ENCODE measurements at places on chromosomes 13 and 19.
A peak's percentile ranks its signal among the peaks of the same experiment; 100 is the strongest.

DNA sequence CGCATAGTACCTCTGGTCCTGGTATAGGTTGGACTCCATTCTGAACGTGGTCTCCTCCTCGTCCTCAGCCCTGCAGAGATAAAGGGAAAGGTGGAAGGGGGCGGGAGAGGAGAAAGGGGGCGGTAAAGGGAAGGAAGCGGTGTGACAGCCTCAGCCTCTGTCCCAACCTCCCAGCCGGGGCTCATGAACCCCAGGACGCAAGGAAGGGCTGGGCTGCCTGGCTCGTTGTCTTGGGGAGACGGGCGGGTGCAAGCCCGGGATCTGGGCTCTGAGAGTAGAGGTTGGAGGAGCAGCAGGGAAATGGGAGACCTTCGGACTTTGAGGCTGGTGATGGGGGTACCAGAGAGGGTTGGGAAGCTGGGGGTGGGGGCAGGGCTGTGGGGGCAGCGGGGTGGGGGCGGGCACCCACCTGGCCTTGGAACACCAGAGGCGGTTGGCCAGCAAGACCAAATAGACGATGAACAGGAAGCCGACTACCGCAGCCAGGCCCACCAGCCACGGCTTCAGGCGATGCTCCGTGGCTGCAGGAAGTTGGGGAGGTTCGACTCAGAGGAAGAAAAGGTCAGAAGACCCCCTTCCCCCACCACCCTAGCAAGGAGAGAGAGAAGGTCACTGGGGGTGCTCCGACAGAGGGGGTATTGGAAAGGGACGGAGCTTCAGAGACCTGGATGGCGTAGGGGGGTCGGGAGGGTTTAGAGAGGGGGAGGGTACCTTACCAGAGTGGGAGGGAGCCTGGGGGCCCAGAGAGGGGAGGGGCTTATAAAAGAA lies 1.7 kb downstream of the SMIM24 start:
- no peak for DNase-seq

GRCh38 chr19:3684054-3684816 lies 16.0 kb downstream of the PIP5K1C start:
- DNase-seq = no peak

GRCh38 chr19:14672188-14672872 lies 2.3 kb downstream of the ADGRE3 start:
- no peak for DNase-seq

- DNase-seq = no peak
Observed at GRCh38 chr19:48493718-48494401, 17.8 kb downstream of the LMTK3 start.

DNA sequence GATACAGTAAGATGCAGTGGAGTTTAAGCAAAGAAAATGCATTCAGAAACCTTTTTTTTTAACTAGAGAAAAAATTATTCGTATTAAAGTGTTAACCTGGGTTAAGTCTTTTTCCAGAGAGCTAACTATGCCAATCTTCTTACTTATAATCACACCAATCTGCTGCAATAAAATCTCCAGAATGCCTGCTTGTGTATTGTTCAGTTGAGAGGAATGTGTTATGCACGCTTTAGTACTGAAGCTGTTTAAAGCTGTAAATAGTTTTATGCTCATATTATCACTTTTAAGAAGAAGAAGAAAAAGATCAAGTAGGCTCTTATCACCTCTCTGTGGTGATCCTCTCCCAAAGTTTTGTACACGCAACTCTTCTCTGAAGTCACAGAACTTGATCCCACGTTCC lies 528.7 kb downstream of the RFC3 start:
- DNase-seq = peak; percentile 48

DNA sequence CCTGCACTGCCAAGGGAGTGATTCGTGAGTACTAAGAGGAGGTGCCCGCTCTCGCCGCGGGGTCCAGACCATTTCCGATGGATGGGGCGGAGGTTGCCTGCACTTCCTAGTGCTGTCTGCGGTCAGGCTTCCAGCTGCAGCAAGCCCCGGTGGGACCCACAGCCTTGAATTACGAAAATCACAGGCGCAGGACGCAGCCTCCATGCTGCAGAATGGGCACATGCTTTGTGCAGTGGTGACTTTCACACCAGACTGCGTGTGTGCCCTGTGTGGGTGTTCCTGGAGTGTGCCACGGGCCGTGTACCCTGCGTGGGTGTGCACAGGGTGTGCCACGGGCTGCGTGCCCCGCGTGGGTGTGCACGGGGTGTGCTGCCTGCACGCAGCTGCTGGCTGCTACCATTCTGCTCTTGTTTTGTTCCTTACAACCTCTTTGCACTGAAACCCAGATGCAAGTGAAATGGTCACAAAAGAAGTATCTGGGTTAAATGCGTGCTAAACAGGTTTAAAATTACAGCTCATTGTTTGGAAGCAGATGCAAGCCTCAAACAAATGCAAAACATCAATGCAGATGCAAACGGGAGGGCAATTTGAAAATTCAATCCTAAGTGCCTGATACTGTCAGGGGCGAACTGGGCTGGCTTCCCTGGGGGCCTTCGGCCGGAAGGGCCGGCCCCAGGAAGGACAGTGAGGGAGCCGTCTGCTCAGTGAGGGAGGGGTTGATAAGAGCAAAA lies 221.2 kb upstream of the SOX1 start:
- no peak for DNase-seq

GRCh38 chr19:1161716-1162115 lies 12.4 kb downstream of the SBNO2 start:
- no peak for DNase-seq

DNA sequence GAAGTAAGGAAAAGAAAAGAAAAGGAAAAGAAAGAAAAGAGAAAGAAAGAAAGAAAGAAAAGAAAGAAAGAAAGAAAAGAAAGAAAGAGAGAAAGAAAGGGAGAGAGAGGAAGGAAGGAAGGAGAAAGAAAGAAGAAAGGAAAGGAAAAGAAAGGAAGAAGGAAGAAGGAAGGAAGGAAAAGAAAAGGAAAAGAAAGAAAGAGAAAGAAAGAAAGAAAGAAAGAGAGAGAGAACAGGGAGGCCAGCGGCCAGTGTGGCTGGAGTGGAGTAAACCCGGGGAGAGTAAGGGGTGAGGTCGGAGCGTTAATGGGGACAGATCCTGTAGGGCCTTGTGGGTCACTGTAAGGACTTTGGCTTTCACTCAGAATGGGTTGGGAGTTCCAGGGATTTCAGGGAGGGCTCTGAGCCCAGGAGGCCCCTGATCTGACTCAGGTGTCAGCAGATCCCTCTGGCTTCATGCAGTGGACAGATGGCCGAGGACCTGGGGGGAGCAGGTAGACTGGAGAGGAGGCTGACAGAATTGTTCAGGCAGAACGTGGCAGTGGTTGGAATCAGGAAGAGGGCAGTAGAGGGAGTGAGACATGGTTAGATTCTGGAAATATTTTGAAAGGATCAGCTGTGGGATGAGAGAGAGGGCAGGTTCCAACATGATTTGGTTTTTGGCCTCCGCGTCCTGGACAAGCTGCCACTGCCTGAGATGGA lies 19.8 kb upstream of the FXYD3 start:
- DNase-seq = no peak

DNA sequence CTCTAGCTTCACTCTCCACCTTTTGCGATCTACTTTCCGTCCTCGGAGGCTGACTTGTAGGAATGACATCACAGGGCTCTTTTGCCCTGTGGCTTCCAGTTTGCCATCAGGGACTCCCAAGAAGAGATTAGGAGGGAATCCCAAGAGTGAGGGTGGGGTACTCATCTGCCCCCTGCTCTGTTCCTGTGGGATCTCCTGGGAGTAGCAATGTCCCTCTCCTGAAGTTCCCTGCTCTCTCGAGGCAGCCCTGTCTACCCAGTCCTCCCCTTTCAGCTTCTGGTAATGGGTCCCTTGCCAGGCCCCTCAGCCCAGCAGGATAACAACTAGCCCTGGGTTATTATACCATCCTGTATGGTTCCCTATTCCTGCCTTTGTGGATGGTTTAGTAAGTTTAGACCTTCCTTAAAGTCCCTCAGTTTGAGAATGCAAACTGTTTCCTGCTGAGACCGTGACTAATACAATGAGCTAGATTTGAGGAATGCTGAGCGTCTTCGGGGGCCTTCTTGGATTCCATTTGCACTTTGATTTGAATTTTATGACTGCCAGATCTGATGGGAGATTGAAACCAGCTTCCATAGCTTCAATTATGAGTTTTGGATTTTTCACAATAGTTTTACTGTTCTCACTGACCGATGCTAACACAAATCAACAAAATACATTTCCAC lies 73.7 kb upstream of the IPO5 start:
- DNase-seq = peak; percentile 92

- no peak for DNase-seq
Observed at GRCh38 chr19:39423258-39424086, 11.0 kb downstream of the PLEKHG2 start.

DNA sequence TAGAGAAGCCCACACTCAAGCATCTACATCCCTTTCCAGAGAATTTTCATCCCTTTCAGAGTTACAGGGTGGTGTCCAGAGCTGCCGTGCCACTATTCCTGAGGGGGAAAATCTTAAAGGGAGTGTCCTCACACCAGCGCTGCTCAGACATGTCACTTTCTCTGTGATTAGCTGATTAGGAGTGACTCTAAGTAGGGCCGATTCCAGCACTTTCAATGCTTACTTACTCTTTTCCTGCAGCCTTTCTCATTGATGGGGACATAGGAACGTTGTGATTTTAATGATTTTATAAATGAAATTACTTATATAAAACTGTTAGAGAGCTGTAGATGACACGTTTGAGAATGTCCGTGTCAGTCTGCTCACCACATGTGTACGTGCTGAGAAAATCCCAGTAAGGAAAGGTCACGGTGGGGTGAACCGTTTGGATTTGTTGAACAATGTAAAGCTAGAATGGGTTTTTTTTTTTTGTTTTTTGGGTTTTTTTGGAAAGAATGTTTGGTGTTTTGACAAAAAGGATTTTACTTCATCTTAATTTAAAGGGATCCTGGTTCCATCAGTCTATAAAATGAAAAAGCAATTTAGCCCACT lies 56.6 kb upstream of the SPATA13 start:
- DNase-seq = no peak

DNA sequence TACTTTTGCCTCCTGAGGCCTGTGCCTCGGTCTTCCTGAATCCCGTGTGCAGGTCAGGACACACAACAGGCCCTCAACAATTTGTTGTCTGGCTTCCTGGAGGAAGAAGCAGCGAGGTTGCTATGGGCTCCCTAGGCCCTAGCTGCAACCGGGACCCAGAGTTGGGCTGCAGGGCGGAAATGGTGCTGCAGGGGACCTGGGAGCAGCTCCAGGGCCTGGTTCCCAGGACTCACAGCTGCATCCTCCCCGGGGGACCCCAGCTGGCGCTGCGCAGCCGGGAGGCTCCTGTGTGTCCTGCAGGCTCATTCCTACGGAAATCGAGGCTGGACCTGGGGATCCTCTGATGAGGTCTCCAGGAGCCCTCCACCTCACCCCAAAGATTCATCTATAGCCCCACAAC lies 999 bp upstream of the TNFAIP8L1 start:
- no peak for DNase-seq

GRCh38 chr19:35755550-35756376 lies 1.1 kb downstream of the HSPB6 start:
- DNase-seq = no peak

DNA sequence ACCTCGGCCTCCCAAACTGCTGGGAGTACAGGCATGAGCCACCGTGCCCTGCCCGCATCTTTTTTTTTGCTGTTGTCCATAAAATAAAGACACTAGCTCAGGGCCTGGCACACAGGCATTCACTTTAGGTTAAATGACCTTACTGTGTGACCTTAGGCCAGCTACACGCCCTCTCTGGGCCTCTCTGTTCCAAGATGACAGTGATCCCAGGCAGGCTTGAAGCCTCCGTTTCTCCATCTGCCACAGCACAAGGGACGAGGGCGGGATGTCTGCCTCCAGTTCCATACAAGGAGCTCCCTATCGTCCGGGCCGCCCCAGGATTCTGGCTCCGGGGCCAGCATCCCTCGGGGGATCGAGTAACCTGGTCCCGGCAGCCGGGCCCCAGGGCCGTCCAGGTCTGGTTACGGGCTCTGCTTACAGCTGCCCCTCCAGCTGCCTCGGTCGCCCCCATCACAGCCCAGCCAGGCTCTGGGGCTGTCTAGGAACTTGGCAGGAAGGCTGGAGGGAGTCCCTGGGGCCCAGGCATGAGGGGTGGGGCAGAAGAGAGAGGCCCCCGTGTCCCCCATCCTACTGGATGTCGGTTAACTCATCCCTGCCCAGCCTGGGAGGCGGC lies 11.9 kb upstream of the SEMA6B start:
- DNase-seq = no peak

DNA sequence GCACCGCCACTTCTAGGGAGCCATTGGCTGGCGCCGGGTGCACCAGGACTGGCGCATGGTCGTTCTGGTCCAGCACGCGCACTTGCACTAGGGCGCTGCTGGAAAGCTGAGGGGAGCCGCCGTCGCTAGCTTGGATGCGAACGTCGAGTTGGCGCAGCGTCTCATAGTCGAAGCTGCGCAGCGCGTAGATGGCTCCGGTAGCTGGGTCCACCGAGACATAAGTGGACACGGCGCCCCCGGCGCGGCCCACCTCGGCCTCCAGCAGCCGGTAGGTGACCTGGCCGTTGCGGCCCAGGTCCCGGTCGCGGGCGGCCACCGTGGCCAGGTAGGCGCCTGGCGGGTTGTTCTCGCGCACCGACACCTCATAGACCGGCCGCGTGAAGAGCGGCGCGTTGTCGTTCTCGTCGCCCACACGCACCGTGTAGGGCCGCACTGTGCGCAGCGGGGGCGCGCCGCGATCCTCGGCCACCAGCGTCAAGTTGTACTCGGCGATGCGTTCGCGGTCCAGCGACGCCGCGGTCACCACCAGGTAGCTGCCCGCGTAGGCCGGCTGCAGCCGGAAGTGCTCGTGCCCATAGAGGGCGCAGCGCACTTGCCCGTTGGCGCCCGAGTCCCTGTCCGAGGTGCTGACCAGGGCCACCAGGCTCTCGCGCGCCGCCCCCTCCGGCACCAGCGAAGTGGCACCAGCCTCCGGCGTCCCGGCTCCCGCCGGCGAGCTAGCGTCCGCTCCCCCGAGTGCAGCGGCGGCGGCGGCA lies 1.7 kb downstream of the PCDH8 start:
- DNase-seq = no peak

- DNase-seq = no peak
Observed at GRCh38 chr13:51271528-51272085, 49.4 kb downstream of the FAM124A start.

- DNase-seq = no peak
Observed at GRCh38 chr13:56773148-56773547, 367.6 kb upstream of the PRR20A start.

DNA sequence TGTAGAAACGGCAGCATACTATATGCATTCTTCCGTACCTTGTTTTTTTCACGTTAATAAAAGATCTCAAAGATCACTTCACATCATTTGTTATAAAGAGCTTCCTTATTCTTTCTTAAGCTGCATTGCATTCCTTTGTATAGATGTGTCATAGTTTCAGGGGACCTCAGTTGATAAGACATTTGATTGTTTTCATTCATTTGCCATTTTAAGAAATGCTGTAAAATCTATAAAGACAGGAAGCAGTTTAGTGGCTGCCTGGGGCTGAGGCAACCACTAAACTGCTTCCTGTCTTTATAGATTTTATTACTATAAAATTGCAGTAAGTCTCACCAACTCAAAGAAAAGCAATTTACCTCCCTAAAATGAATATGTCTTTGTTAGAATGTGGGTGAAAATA lies 59.4 kb downstream of the ZDHHC20 start:
- no peak for DNase-seq

GRCh38 chr19:40136818-40137217 lies 46.1 kb upstream of the ZNF780A start:
- no peak for DNase-seq

GRCh38 chr19:30881281-30881680 lies 468.0 kb downstream of the TSHZ3 start:
- no peak for DNase-seq

Data from adipocyte (in vitro differentiated cells).